ENCODE measurements at places on chromosomes 2 and 18.

DNA sequence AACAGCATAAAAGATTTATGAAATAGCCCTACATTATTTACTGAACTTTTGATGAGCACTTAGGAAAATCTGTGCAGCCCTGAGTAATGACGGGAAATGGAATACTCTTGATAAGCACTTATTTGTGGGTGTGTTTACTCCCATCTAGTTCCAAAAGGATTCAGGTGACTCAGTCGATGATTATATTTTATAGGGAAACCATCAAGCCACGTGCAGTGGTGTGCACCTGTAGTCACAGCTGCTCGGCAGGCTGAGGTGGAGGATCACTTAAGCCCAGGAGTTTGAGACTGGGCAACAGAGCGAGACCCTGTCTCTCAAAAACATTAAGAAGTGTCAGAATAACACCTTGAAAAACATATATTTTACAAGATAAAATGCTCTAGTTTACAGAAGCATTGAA is 91.9 kb downstream of the CABYR start:
- DNase-seq = no peak

DNA sequence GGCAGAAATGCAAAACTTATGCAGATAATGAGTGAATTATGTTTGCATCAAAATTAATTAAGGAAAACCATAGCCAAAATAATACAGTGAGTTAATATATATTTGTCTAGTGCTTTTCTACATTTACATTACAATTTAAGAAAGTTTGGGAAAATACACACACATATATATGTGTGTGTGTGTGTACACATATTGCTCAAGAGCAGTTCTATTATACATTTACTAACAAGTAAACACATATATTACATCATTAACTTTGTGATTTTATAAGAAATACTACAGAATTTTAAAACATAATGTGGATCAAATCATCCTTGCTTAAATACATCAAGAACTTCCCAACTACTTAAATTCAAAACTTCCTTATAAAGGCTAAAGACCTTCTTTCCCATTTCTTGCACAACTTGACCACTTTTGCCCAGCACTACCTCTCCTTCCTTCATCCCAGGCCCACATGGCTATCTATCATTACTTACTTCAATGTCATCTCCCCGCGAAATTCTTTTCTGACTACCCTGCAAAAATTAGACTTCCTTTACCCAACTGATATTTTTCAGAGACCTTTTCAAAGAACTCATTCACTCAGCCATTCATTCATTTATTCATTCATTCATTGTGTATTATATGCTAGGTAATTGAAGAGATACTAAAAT is 68.4 kb downstream of the COL5A2 start:
- no peak for DNase-seq

DNA sequence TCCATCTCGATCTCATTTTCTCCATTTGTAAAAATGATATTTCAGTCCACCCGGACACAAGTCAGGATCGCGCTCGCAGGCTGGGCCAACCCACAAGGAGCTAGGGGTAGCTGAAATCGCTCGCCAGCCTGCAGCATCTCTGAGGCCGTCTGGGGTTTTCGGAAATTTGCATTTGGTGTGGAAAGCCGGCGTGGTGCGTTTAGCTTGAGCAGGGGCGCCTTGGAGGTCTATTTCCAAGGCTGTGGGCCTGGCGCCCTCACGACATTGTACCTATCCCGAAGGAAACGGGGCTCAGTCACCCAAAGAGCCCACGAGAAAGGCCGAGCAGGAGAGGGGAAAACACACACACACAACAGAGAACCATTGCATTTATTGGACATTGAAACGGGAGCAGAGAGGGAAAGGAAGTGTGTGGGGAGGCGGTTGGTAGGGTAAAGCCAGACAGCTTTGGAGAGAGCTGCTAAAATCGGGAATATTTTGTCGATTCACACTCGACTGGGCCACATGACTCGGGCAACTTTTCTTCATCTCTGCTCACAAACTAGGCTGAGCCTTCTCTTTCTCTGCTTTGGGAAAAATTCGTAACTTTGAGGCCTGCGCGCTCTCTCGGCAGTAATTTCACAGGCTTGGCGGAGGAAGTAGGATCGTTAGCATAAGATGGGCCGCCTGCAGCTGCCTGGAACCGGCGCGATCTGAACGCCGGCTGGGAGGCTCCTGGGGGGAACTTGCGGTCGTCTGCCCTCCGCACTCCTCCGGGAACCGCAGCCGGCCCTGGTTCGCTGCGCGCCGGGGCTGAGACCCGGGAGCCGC is 1.1 kb upstream of the HOXD8 start:
- no peak for DNase-seq

DNA sequence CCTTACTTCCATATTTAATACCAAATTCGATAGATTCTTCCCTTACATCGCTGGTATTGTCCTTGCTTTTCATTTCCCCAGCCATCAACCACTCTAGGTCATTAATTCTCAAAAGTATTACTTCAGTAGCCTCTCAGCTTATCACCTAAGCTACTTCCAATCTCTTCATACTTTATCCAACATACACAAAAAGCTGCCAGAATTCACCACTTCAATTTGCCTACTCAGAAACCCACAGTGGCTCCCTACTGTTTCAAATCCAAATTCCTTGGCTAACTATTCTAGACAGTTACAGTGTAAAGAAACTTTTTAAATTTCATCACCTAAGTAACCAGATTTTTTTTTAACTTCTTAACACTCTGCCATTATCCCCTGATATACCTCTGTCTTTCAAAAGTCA is 4.7 kb downstream of the SLC25A12 start:
- DNase-seq = no peak

DNA sequence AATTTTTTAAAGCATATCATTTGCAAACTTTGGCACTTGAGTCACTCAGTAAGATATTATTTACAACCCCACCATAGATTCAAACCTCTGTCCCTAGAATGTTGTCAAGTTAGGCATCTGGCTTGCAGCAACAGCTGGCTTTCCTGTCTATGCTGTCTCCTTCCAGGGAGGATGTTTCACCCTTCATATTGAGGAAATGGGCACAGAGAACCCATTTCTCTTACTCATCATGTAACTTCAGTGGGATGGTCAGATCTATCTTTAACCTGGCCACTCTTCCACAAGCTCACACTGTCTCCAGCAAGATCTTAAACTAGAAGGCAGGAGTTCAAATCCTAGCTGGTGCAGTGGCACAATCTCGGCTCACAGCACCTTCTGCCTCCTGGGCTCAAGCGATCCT is 15.8 kb downstream of the LCT start:
- no peak for DNase-seq

- no peak for DNase-seq
Measured at GRCh38 chr2:177232098-177232704, 19.6 kb downstream of the HNRNPA3 start.

DNA sequence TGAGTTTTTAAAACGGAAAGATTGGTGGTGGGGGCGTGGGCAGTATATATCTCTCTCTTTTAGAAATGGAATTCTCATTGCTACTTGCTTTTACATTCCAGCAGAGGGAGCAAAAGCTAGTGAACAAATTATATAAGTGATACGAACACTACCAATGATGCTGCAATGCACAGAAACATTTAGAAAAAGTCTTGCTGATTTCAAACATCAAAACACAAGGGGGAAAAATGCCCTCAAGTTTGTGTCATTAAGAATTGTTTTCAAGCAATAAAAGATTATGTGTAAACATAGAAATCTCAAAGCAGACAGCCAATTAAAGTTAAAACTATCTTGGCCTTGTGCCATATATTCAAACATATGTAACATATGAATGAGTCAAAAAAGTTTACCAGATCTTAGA is 296.3 kb upstream of the KCNJ3 start:
- peak; percentile 47 for DNase-seq

GRCh38 chr18:50961974-50962373 is 5.9 kb upstream of the ELAC1 start:
- DNase-seq = no peak

- no peak for DNase-seq
Measured at GRCh38 chr18:22630980-22631379, 213.3 kb upstream of the CTAGE1 start.

- peak; percentile 59 for DNase-seq
Measured at GRCh38 chr18:76518123-76518859, 23.2 kb upstream of the ZNF516 start.

GRCh38 chr2:102768253-102768652 is 6.4 kb downstream of the TMEM182 start:
- DNase-seq = no peak

GRCh38 chr2:181585732-181586131 is 71.2 kb downstream of the CERKL start:
- no peak for DNase-seq

DNA sequence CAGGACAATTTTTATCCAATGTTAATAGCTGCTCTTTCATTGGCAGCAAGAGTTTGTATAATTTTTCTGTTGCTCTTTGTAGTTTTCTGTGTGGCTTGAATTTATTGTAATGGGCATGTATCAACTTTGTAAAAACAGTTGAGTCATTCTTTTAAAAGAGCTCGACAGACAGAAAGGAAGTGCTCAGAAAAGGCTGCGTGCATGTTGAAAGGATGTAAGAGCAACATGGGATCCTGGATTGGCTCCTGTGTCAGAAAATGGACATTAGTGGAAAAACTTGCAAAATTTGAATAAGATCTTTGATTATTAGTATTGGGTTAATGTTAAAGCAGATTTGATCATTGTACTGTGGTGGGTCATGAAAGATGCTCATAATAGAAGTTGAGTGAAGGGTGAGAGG is 93.3 kb upstream of the CDC42EP3 start:
- no peak for DNase-seq

DNA sequence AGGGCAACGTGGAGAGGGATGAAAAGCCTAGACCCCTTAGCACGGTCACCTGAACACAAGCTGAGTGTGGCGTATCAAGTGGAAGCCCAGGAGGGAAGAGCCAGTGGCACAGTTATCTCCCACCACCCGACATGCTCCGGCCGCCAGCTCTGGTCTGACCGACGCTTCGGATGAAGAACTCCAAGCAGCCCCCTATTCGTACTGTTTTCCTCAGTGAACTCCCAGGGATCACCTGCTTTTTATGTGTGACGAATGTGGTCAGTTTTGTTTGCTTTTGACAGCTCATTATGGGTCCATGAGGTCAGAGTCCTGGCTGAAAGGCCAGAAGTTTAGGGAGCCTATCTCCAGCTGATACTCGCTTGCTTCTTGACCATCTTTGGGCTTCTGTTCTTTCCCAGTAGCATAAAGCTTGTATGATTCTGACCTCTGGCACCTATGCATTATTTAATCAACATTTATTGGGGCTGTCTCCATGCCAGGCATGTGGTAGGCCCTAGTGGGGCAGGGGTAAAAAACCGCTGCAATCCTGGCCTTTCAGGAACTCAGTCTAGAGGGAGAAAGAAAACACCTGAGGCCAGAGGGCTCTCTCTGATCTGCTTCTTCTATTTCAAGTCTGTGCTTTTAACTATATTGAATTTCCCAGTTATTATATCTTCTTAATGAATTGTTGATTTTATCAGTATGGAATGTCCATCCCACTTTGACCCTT is 33.0 kb upstream of the MRPL33 start:
- no peak for DNase-seq

- no peak for DNase-seq
Measured at GRCh38 chr2:24010477-24011249, 778 bp downstream of the MFSD2B start.

- DNase-seq = no peak
Measured at GRCh38 chr2:148306027-148306426, 285.1 kb downstream of the MBD5 start.

DNA sequence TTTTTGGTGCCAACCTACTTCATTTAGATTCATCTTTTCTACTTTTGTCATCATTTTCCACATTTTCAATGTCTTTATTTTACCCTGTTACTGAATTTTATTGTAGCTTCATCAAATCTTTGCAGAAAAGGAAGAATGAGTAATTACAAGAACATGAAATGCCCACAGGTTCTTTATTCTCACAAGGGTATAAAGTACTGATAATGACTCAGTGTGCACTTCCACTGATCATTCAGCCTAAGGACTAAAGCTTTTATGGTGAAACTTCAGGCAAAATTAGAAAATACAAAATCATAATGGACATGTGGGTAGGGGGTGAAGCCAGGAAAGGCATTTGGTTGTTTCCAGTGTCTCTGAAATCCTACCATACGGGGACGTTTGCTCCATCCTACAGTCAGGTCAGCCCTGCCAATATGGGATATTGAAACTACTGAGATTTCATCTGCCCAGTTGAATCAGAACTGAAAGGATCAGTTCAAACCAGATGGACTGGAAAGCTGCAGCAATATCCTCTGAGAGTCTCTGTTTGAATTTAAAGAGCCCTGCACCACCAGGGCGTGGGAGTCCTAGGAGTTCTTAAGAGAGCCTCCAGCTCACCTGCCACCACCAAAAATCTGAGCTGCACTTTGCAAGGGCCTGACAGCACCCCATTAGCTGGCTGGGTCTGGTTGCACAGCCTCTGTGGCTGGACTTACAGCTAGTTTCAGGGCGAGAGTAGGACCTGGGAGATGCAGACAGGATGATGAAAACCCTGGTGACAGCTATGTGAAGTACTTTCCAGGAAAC is 390.4 kb downstream of the CMPK2 start:
- no peak for DNase-seq

DNA sequence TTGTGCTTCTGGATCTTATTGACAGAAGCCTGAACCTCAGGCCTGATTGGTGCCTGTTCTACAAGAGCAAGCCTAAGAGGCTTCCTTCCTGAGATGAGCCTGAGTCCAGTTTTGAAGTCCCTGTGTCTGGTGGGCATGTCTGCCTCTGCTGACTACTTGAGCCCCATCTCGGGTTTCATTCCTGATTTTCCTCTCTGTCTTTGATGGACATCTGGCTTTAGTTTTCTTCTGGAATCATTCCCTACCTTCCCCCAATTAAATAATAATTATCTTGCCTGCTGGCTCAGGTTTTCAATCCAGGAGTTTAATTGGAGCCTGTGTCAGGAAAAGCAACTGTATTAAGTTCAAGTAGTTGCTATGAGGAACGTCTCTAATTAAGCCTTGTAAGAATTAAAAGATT is 135.5 kb upstream of the MC4R start:
- no peak for DNase-seq

GRCh38 chr2:31642707-31643106 is 62.0 kb upstream of the SRD5A2 start:
- DNase-seq = no peak

DNA sequence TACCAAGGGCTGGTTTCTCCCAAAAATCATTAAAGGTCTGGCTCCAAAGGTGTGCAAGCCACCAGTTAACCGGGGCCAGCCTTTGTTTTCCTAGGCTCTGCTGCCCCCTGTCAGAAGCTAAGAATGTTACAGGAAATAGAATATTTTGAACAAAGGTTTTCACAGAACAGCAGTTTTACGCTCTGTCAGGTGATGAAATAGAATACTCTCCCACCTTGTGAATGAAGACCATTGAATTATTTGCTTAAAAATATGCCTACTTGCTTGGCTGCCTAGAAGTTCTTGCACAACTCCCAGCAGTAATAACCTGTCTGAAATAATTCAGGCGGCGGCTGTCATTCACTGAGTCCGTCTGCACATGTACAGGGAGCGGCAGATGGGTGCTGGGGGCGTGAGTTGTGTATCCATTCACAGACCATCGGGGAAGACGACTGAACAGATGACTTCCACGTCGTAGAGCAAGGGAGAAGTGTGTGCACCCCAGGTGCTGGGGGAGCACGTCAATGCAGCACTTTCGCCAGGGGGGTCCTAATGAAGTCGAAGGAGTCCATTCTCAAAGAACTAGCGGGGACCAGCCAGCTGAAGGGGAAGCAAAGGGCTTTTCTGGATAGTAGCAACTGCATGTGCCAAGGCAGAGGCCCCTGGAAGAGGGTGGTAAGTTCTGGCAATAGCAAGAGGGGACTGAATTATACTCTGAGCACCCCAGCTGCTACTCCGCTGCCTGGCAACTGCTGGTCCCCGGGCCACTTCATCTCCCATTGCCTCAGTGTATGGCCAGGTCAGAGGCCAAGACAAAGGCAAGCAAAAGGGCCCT is 56.1 kb downstream of the SF3B1 start:
- peak; percentile 66 for DNase-seq

- no peak for DNase-seq
Measured at GRCh38 chr18:74990563-74991081, 218.3 kb downstream of the PTGR3 start.

Data from hepatocyte (in vitro differentiated cells).